ENCODE measurements at places on chromosomes 4 and X.

DNA sequence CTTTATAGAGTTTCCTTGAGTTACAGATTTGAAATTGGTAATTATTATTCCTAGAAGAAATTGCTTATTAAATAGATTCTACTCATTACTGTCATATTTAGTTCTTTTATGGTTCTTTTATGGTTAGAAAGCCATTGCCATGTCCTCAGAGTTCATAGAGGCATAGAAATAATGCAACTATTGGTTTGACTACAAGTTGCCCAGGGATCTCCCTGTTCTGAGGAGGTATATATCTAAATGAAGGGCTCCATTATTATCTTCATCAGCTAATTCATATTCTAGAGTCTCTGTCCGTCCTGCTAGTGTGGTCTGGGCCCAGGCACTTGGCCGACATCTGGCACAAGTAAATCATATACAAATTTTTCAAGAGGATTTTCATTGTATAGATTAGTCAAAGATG lies 535.7 kb downstream of the PPP4R3C start:
- no peak for DNase-seq

DNA sequence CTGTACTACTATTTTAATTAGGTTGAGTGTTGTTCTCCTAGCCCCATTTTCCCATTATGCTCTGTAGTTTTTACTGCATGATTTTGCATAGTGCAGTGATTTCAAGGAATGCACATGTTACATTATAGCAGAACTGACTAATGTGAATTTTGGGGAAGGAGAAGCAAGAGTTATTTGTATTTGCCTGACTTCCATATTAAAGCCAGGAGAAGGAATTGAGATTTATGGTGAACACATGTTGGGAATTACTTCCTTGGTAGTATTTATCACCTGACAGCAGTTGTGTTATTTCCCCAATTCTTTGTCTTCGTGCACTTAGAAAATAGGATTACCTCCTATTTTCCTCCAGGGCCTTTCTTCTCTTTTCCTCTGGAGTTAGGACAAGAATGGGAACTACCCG lies 3.2 kb downstream of the TMEM144 start:
- no peak for DNase-seq

DNA sequence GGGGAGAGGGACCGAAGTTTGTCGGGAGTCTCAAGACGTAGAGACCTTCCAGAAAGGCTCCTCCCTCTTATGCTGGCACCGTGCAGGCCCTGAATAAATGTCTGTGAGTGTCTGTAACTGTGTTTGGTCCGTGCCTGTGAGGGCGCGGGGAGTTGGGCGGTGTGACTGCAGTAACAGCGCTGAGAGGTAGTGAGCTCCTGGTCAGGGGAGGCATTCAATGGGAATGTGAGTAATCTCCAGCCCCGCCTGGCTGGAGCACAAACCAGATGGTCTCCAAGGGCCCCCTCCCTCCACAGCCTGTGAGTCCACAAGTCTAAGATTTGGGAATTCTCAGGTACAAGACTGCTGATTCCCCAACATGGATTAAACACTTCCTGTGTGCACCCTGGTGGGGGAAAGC lies 100.0 kb downstream of the HMX1 start:
- DNase-seq = no peak

DNA sequence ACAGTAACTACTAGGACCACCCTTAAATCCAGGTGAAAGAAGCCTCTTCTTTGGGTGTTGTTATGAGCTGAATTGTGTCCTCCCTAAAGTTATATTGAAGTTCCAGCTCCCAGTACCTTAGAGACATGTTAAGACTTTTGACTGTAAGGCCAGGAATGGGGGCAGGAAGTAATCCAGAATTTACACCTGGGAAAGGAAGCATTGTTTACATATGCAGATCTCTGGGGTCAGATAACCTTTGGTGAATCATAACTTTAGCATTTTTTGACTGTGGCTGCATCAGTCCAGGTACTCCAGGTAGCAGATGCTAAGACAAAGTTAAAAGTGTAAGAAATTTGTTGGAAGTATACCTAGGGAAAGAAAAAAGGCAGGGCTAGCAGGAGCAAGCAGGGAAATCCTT lies 104.9 kb upstream of the CENPE start:
- DNase-seq = no peak

DNA sequence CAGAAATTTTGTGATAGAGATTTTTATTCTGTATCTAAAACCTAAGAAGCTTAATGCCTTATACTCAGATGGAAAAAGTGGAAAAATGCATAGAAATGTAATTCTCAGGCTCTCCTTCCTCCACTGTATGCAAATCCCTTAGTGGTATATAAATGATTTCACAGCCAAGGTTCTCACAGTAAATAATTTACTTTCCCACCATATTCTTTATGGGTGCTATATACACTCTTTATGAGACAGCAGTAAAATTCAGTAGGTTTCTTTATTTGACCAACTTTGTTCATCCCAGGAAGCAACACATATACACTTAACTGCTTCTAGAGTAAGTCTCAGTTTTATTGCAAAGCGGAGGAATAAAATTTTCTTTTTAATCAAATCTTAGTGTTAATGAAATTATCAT lies 1399.7 kb downstream of the PCDH7 start:
- no peak for DNase-seq

DNA sequence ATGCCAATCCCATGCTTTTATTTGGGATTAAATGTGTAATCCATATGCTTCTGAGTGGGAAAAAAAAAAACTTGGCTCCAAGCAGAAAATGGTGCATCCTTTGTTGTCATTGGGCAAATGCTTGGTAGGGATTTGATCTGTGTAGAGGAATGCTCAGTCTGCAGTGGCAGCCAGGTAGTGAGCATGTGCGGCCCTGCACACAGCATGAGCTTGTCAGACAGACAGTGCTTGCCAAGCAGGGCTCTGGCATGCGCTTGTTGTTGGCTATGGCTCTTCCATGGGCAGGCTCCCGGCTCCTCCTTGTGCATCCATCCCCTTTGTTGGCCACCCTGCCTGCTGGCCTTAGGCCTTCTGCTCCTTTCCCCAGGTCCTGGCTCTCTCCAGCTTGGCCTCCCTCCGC lies 130.3 kb downstream of the GPR143 start:
- DNase-seq = no peak

DNA sequence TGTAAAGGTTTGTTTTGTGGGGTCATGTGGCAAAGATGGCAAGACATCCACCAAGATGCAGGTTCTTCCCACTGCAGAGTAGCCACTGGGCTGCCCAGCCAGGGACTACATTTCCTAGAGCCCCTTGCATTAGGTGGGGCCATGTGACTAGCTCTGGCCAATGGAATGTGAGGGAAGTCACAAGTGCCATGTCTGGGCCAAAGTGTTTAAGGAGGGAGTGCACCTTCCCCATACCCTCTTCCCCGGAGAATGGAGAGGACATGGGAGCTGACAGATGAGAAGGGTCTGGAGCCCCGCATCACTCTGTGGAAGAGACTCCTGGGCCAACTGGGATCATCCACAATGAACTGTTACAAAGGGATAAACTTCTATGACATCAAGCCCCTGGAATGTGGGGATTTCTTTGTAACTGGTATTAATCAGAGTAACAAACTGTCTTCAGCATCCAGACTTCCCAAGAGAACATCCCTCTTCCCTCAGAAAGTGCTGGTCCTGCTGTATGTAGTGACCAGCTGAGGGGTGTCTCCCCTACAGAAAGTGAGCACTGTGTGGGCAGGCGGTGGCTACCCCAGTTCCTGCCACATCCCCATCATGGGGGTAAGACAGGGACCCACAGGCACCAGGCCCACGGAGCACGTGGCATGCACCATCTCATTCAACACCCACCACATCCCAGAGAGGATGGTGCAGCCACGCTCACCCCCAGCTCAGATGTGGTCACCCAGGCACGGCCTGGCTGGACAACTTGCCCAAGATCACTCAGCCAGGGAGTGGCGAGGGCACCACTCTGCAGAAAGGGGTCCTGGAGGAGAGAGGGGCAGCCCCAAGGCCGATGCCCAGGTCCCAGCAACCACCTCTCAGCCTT lies 10.9 kb downstream of the PPP2R2C start:
- no peak for DNase-seq

DNA sequence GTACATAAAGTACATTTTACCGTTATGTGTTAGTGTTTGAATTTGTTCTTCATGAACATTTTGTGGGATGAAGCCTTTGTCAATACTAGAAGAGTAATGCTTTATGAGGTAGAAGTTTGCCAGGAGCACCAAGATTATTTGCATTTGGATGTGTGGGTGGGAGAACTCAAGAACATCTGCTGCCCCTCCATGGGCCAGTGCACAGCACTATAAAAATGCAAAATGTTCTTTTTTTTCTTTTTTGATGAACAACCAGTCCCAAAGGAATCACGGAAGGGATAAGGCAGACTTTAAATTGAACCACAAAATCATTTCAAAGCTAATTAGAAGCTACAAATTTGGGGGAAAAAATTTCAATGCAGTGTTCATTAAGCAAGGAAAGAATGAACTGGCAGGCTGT lies 300.3 kb upstream of the NWD2 start:
- DNase-seq = no peak

- DNase-seq = no peak
These were observed 46.2 kb upstream of the FAM9A start for GRCh38 chrX:8847360-8847759.

GRCh38 chr4:180455226-180455625 lies 1788.0 kb upstream of the TENM3 start:
- DNase-seq = no peak

DNA sequence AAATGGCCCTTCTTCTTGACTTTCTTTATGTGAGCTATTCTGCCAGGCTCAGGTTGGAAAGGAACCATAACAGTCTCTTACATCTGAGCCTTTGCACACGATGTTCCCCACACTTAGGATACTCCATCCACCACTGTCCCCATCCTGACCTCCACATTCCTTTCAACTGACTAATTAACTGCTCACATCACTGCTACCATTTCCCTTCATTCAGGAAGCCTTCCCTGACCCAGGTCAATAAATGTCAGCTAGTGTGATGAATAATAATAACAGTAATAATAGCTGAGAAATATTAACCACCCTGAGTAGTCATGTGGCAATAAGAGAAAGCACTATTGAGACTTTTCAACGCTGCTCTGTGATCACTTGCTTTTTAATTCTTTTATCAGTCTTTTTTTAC lies 291.7 kb downstream of the KCNIP4 start:
- DNase-seq = no peak

DNA sequence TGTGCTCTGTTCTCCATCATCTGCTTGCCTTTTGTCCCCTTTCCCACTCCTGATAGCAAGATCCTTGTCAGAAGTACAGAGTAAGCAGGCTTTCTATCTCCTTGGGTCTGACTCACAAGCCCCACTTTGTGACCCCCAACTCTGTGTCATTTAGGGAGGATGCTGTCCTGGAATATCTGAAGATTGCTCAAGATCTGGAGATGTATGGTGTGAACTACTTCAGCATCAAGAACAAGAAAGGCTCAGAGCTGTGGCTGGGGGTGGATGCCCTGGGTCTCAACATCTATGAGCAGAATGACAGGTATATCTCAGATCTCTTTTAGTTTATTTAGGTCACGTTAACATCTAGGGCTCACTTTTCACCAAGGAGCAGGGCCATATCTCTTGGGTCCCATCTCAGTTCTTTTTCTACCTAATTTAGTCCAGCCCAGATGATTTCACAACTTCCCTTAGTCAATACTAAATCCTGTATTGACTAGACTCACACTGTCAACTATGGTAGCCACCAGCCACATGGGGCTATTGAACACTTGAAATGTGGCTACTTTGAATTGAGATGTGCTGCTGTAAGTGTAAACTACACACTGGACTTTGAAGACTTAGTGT lies 64.3 kb downstream of the MSN start:
- DNase-seq = no peak

DNA sequence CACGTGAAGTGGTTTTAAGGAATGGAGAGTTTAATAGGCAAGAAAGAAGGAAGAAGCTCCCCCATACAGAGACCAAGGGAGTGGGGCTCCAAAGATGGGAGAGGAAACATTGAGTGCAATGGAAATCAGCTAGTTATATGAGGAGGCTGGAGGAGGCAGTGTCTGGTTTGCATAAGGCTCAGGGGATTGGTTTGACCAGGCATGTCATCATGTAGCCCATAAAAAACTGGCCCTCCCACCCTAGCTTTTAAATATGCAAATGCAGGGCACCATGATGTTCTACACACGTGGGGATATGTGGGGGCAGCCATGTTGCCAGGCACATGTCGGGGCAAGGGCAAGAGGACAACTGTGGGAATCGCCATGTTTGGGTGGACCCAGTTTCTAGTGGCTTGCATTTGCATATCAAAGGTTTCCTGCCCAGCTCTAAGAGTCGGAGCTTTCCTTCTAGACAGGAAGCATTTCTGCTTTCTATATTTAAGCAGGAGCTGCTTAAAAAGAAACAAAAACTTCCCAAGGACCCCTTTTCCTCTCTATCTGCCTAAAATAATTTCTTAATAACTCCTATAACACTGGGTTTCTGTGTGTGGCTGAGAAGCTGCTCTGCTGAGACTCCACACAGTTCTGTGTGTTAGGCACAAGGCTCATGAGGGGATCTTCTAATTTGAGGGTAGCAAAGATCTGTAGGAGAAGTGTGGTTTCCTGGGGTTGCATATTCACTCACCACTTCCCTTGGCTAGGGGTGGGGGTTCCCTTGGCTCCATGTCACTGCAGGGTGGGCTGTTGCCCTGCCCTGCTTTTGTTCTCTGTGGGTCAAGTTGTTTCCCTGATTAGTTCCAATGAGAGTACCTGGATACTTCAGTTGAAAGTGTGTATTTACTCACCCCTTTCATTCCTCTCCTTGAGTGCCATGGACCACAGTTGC lies 113.5 kb downstream of the VSIG4 start:
- DNase-seq = no peak

GRCh38 chrX:77347572-77347971 lies 99.6 kb upstream of the FGF16 start:
- DNase-seq = no peak

DNA sequence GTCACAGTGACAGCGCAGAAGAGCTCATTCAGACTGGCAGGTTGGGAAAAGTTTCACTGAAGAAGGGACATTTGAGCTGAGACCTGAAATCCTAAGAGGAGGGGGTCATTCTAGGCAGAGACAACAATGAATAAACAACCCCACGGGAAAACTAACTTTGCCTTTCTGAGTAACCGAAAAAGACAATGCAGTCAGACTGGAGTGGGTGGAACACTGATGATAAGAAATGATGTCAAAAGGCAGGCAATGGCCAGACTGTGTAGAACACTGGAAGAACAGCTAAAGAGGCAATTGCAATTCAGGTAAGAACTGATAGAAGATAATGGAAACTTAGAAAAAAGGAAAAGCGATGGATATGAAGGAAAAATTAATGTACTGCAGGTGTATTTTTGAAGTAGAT lies 73.8 kb downstream of the CHIC2 start:
- no peak for DNase-seq

DNA sequence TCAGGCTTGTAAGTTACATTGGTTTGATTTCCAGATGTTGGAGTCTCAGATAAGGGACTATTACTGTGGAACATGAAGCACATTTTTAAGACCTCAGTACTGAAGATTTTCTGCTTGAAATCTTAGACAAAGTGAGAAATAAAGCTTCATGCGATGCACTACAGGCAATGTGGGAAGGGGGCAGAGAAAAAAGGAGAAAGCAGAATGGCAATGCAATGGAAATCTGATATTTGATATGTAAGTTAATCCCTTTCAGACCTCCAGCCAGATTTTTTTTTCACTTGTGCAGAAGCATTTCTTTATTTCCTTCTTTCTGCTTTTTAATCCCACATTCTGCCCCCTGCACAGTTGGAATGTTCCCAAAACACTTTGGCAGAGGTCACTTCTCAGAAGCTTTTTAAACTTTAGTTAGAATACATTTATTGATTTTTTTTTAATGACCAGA lies 174.3 kb downstream of the ADGRL3 start:
- DNase-seq = no peak

Data from NCI-H1436 (cell line).